ENCODE measurements at places on chromosomes 6 and 20.

DNA sequence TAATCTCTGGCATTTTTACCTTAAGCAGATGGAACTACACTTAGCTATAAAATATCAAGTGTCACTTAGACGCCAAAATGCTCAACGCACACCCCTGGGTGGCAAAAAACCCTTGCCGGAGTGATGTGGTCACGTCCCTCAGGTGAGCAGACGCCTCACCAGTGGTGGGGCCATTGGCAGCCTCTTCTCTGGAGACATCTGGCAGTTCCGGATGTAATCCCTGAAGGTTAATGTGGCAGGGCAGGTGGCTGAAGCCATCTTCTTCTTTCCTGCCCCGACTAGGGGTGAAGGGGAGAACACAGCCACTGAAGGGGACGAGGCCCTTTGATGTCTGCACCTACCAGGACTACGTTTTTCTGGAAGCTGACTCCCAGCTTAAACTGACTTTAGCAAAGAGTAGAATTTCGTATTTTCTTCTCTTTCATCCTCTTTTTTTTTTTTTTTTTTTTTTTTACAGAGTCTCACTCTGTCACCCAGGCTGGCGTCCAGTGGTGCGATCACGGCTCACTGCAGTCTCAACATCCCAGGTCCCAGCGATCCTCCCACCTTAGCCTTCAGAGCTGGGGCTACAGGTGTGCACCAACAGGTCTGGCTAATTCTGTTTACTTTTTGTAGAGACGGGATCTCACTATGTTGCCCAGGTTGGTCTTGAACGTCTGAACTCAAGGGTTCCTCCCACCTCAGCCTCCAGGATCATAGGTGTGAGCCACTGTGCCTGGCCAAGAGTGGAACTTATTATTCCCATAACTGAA is 152.1 kb downstream of the TTLL2 start:
- DNase-seq: no peak

DNA sequence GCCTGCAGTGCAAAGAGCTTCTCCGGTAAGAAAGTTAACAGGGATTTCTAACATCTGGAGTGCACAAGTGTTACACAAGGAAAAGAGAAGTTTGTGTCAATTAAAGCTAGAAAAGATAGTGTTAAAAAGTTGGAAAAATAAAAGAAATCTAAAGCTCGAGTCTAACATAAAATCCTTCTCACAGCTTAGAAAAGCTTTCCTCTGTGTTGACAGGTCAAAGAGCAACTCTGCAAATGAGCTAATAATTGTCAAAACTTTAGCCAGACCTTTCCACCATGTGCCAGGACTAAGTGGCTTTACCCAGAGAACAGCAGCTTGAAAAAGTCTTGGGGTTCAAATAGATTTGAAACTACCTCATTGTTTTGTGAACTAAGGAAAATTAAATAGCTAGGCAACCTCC is 14.8 kb downstream of the PTPRK start:
- DNase-seq: no peak

GRCh38 chr20:58991715-58992114 is 10.7 kb downstream of the NELFCD start:
- no peak for DNase-seq

GRCh38 chr20:48198929-48199451 is 413.7 kb upstream of the SULF2 start:
- DNase-seq: no peak

- no peak for DNase-seq
Observed at GRCh38 chr6:67252663-67253062, 1382.4 kb upstream of the ADGRB3 start.

DNA sequence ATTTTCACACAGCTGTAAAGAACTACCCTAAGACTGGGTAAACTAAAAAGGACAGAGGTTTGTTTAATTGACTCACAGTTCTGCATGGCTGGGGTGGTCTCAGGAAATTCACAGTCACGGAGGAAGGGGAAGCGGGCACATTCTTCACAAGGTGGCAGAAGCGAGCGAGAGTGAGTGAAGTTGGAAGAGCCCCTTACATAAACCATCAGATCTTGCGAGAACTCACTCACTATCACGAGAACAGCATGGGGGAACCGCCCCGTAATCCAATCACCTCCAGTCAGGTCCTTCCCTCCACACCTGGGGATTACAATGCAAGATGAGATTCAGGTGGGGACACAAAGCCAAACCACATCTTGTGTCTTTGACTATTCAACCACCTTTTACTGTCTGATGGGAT is 700.5 kb downstream of the TENT5A start:
- no peak for DNase-seq

GRCh38 chr6:14715076-14715475 is 530.8 kb upstream of the JARID2 start:
- no peak for DNase-seq

GRCh38 chr6:147205690-147206600 is 1.7 kb downstream of the STXBP5 start:
- DNase-seq: no peak

DNA sequence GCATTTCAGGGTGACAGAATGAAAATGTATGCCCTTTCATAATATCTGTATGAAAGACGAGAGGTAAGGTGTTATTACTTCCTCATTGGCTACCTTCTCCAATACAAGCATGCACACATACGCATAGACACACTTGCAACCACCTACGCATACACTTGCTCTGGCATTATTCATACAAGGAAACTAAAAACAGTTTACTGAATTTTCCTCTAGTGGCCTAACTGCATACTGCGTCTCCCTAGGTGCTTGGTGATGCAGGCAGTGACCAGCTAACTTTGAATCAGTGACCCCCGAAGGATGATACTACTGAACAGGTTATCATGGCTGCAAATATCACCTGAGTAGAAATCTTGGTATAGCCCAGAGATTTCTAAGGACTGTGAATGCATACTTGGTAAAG is 593.1 kb downstream of the PKHD1 start:
- no peak for DNase-seq

DNA sequence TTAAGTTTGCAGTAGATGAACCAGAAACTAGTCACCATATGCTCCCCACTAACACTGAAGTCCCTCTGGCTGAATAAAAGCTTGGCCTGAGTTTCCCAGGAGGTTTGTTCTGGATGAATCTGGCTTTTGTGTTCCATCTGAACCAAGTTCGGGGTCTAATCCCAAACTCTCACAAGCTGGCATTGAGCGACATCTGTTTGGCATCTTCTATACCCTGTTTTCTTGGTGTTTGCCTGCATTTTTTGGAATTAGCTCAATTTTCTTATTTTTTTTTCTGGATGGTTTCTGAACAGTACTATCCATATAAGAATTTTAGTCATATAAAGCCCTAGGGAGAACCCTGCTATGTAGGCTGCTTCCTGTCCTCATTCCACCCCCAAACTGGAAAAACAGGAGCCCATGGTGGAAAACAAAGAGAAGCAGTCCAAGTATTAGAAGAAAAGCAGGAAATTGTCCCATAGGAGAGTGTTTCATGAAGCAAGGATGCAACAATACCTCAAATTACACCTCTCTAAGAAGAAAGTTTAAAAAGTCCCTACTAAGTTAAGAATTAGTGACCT is 737.1 kb downstream of the DHX35 start:
- DNase-seq: no peak

- no peak for DNase-seq
Observed at GRCh38 chr6:158799051-158799792, 19.9 kb downstream of the EZR start.

- no peak for DNase-seq
Observed at GRCh38 chr20:1322511-1323245, 6.3 kb downstream of the SDCBP2 start.

GRCh38 chr20:37643400-37643799 is 50.4 kb upstream of the CTNNBL1 start:
- DNase-seq: no peak

DNA sequence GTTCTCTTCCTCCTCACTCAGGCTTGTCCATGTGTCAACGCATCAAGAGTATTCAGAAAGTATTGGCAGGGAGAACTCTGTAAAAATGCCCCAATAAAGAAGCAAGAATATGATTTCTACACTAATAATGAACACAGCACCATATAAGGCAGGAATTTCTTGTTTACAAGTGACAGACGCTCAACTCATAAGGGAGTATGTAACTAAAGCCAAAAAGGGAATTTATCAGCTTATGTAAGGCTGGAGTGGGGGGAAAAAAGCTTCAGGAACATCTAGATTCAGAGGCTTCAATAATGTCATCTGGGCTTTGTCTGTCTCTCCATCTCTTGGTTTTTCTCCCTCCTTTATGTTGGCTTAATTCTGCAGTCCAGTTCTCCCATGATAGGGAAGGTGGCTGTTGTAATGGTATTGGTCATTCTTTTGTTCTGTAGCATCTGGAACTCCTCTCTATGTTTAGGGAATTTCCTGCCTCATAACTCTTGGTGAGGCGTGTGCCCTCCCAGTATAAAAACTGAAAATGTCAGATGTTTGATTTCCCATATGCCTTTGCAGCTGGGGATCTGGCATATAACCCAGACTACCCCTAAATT is 125.1 kb upstream of the COL21A1 start:
- DNase-seq: no peak

DNA sequence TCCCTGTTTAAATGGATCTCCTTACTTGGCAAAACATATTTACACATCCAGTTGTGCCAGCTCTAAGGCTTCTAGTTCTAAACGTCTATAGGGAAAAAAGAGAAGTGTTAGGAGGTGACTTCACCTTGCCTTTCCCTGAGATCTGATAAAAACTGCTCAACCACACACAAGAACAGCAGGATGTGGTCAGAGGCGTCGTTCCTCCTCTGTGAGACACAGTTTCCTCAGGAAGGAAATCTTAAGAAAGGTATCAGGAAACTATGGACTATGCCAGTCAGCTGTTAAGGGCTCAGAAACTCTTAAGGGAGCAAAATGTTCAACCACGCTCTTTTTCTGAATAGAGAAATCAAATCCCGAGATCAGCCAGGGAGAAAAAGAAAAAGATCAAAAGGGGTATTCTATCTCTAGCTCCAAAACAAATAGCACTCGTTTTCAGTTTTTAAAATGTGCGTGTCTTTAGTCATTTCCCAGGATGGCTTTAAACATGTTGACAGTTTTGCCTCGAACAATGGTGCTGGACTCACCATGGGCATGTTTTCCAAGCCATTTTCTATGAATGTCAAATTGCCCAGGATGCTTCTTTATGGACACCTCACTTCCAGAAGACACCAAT is 154.5 kb downstream of the HACE1 start:
- DNase-seq: no peak

DNA sequence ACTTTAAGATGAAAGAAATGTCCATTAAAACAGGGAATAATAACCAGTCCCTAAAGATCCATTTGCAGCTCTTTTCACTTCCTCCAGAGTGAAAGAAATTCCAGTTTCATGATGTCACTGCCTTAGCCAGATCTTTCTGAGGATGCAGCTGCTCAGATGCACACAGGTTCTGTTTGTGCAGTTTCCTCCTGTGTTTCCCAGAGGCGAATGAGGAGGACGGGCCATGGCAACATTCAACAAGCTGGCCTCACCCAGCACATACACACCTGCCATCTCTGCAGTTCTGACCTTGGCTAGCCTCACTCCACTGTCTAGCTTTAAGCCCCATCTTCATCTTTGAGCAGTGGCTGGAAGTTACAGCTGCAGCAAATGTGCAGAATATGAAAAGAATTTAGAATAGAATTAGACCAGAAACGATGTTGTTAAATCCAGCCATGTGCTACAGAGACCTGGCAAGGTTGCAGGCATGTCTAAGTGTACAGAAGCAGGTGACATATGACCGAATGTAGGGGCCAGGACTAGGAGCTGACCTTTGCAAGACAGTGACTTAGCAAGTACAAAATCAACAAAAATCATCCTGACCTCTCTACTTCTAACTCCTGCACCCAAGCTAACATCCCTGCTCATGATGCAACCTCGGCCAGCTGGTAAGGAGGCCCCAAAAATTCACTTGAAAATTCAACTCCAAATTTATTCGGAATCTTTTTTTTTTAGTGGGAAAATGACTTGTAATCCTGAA is 35.0 kb downstream of the FAM50B start:
- no peak for DNase-seq

DNA sequence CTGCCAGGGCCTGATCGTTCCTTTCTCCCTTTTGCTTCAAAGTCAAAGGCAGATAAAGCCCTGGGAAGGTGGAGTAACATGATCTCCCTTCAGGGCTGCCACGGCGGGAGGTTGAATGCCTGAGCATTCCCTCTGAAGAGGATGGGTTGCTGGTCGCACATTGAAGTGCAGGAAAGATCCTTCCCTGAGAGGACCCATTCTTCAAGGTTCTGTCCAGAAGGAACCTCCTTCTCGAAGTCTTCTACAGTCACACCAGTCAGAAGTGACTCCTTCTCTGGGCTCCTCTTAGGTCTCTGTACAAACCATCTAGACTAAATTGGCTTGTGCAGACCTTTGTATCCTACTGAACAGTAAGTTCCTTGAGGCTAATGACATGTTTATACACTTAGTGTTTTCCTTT is 192.6 kb upstream of the VGLL2 start:
- DNase-seq: no peak

DNA sequence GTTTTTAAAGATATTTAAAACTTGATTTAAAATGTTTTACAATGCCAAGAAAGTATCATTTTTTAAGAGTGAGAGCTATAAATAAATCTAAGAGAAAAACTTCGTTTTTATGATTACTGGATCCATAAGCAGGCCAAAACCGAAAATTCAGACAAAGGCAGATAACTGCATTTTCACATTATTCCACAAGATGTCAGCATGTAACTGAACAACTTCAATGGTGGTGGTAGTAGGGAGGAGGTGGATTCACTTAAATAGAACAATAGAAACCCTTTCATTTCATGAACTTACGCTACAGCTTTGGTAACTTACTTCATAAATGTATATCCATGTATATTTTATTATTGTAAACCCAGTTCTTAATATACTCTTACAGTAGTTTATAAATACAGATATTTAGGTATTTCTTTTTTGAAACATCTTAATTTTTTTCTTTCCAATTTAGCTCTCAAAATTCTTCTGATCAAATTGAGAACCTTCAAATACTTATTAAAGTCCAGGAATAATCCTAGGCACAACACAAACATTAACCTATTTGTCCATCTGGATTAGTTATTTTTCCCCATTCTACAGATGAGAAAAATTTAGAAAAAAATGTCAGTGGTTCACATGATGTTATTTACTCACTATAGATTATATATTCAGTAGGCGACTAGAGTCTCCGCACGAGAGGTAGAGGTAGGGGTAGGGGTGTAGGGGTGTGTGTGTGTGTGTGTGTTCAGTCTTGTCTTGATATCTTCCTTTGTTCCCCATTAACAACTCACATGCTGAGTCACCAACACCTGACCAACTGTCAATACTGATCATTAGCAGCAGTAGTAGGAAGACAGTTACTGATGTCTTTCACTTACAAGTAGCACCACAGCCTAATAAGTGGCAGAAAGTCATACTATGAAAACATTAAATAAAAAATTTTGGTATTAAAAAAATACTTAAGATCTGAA is 111.5 kb downstream of the ARHGAP18 start:
- peak; percentile 9 for DNase-seq

Measured in neural crest cell (in vitro differentiated cells).